ENCODE measurements at places on chromosomes 12 and 14.

- DNase-seq: no peak
These were observed 28.6 kb downstream of the DDX51 start for GRCh38 chr12:132115500-132115899.

- DNase-seq: no peak
These were observed 602 bp downstream of the APEX1 start for GRCh38 chr14:20455355-20456300.

DNA sequence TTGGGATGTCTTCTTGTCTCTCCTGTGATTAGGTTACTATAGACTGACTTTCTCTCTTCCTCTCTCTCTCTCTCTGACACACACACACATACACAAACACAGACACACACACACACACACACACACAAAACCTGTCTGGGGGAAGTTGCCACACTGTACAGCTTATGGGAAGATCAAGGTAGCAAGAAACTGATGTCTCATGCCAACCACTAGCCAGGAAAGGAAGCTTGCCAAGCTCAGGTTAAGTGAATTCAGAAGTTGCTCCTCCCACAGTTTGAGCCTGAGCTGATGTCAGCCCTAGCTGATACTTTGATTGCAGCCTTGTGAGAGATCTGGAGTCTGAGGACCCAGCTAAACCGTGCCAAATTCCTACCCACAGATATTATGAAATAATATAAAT, 67.1 kb downstream of the PPFIA2 start:
- DNase-seq: no peak

DNA sequence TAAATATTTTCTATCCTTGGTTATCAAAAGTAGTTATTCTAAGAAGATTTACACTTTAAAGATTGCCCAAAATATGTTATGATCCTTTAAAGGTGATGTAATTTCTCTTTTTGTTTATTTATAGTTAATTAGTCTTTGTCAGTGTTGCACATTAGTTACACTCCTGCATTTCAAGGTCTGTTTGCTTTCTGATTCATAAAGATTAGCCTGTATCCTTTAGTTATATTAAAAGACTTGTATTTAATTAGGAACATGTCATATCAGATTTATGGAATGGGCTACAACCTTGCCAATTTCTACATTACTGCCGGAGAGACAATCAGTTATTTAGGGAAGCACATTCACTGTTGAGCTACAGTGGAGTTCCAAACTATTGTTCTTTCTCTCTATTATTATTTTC, 3.5 kb downstream of the EPYC start:
- DNase-seq: no peak

- no peak for DNase-seq
These were observed 13.0 kb upstream of the FMNL3 start for GRCh38 chr12:49720214-49720613.

- DNase-seq: no peak
These were observed 52.1 kb downstream of the DERA start for GRCh38 chr12:15963271-15963670.

- no peak for DNase-seq
These were observed 20.6 kb upstream of the CLEC2D start for GRCh38 chr12:9648701-9649531.

- DNase-seq: peak; percentile 18
These were observed 24.9 kb downstream of the SLC6A12 start for GRCh38 chr12:188910-189621.

DNA sequence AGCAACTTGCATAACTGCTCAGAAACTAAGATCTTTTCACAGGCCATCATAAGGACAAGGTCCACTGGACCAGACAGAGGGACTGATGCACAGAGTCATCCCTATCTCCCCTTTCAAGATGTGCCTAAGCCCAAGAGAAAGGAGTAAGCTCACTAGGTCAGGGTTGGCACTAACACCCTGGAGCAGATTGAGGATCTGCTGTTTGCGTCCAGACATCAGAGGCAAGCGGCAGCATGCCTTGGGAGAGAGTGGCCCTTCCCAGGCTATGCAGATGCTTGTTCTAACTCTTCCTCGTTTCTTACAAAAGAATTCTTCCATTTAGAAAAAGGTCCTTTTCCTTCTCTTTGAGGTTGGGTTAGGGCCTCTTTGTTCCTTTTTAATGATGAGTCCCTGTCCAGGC, 187.2 kb downstream of the KCNA5 start:
- DNase-seq: no peak

DNA sequence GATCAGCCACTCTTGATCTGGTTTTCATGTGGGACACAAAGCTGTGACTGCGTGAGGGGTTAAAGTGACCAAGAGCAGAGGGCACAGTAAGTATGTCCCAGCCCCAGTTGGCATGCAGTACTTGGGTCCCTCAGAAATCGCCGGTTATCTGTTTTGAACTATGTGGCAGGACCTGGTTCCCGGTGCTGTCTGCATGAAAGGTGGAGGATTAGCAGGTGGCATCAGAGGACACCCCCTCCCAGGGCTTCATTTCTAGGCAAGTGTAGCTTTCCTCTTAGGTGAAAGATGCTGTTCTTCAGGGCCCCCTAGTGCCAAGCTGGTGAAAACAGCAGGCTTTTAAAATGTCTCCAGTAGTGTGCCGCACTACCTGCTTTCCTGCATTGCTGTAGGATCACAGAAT, 57.1 kb downstream of the ATG14 start:
- no peak for DNase-seq

DNA sequence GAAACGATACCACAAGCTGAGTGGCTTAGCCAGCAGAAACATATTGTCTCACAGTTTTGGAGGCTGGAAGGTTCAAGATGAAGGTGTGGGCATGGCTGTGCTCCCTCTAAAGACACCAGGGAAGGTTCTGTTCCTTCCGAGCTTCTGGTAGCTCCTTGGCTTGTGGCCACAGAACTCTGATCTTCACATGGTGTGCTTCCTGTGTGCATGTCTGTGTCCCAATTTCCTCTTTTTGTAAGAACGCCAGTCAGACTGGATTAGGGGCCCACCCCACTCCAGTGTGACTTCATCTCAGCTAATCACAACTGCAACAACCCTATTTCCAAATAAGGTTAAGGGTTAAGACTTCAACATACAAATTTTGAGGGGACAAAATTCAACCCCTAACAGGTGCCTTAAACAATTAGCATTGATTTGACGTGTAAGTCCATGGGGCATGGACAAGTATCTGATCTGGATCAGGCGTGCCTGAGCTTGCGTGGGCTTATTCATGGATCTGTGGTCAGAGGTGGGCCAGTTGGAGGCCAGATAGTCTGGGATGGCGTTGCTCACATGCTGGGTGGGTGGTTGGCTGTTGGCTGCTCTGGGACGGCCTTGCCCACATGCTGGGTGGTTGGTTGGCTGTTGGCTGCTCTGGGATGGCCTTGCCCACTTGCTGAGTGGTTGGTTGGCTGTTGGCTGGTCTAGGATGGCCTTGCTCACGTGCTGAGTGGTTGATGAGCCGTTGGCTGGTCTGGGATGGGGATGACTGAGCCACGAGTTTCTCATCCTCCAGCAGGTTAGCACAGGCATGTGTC, 88.5 kb downstream of the LGMN start:
- DNase-seq: no peak

DNA sequence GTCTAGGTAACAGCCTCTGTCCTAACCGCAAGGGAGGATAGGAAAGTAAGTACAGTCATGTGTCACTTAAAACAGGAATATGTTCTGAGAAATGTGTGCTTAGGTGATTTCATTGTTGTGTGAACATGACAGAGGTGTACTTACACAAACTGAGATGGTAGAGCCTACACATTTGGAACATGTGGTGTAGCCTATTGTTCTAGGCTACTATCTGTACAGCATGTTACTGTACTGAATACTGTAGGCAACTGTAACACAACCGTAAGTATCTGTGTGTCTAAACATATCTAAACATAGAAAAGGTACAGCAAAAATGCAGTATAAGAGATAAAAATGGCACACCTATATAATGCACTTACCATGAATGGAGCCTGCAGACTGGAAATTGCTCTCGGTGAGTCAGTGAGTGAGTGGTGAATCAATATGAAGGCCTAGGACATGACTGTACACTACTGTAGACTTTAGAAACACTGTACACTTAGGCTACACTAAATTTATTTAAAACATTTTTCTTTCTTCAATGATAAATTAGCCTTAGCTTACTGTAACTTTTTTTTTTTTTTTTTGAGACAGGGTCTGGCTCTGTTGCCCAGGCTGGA, 13.2 kb upstream of the MDM2 start:
- DNase-seq: no peak

GRCh38 chr12:84911271-84912197, 1.1 kb downstream of the SLC6A15 start:
- no peak for DNase-seq

DNA sequence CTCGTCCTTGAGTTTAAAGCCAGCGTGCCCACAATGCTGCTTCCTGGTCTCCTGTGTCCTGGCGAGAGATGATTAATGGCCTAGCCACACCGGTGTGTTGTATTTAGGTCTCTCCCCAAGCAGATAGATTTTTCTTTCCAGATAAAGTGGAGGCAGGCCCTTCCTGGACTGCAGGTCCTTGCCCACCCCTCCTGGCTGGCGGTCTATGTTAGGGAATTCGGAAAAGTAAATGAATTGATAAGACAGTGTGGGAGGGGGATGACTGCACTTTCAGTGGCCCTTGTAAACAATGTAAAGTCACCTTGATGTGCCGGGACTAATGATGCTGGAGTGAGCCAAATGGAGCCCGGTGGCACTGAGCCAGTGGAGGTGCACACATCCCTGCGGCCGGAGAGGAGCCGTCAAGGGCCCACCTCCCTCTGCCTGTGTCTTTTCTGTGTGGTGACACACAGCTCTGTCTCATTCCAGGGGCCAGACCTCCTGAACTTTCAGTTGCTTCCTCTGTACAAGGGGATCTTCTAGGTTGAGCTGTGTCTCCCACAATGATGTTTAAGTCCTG, 70.6 kb upstream of the ESRRB start:
- no peak for DNase-seq

- DNase-seq: no peak
These were observed 45.1 kb upstream of the KITLG start for GRCh38 chr12:88625356-88625755.

DNA sequence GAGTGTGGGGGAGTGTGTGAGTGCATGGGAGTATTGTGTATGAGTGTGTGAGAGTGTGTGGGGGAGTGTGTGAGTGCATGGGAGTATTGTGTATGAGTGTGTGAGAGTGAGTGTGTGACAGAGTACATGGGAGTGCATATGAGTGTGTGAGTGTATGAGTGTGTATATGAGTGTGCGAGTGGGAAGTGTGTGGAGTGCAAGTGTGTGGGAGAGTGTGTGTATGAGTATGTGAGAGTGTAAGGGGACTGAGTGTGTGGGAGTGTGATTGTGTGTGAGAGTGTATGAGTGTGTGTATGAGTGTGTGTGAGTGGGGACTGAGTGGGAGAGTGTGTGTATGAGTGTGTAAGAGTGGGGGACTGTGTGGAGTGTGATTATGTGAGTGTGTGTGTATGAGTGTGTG, 40.7 kb downstream of the PRIMA1 start:
- no peak for DNase-seq

DNA sequence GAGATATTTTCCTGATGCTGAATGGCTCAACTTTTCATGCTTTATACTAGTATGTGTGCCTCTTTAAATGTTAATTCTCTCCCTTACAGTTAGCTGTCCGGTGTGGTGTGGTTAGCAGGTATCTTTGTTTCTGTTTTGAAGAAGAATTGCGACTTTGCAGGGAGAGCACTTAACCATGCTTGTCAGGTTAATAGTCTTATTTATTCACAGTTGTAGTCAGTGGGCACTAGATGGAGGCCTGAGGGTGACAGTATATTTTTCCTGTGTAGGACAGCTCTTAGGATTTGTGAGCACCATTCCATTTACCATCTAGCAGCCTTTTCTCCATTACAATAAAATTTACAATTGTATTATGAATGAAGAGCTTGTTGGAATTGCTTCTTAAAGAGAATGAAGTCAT, 34.9 kb downstream of the PDE3A start:
- DNase-seq: no peak

DNA sequence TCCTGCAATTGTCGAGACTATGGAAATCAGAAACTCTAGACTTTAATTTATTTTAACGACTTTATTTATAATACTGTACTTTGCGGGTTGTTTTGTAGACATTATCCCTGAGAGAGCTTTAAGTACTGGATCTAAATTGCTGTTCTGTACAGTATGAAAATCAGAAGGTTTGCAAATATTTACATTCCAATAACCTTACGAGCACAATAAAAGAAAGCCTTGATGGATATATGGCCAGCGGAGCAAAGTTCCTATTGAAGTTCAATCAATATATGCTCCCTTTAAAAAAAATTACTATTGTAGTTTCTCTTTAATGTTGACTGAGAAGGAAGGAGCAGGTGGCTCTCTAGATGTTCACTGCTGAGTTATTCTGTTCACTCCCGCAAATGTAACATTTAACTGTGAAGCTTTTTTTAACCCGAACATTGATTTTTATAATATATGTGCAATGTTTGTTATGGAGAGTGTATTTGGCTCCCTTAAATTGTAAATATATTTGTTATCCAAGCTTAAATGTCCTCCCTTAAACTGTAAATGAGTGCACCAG, 235.3 kb downstream of the PLCZ1 start:
- DNase-seq: no peak

DNA sequence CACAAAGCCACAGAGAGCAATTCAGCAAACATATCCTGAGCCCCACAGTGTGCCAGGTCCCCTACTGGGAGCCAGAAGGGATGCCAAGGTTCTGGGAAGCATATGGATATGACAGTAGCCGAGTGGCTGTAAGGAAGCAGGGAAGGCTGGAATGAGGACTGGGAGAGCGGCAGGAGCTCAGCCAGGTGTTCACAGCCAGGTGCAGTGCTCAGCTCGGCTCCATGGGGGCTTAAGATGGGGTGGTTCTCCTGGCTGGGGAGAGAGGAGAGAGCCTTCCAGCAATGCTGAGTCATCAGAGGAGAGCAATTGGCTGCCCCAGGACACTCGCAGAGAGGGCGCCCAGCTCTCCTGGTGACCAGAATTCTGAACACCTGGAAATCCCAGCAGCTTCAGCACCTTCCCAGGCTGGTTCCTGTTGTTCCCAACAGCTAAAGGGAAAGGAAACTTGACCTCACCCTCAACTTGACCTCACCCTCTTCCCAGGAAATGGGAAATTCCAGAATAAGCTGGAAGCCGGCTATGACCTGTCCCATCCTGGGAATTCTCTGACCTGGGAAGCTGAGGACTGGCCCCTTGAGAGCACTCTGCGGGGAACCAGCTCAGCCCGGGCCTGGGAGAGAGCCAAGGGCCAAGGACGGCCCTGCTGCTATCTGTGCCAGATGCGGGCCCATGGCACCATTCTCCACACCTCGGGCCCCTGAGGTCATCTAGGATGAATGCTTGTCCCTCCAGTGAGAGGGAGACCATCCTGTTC, 34.6 kb downstream of the SLC6A12 start:
- no peak for DNase-seq

GRCh38 chr12:69898236-69898635, 73.2 kb downstream of the MYRFL start:
- DNase-seq: no peak

Measured in activated B cell treated with CpG ODN at 0.5 μM for 24 hours (primary cell).